ENCODE measurements at places on chromosomes 7 and 10. TPM values are rescaled to one million over a fixed set of nuclear protein-coding genes. Genes with fewer than 3 reads are reported as not detected.

The FBXW4 gene
- 95.7 TPM for total RNA-seq

The TIMM23B gene
- total RNA-seq, result 29.7 TPM

The PPP1R3C gene
- total RNA-seq, result 14.4 TPM

The CYP26C1 gene
- total RNA-seq, result 0.16 TPM

DNA sequence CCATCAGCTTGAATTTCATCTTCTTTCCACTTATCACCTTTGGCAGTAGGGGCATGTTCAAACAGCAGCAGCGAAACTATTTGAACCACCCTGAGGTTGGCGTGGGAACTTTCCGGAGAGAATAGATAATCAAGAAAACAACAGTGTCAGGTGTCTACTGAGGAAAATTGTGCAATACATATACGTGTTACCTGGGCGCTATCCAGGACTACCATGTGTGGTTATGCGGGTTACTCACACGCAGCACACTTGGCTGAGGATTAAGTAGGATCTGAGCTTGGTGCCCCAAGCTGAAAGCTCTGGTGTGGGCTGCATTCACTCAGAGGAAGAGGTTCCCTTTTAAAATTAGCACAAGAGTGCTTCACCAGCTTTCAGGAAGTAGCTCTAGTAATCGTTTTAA lies 8.8 kb upstream of the ABI1 start:
- no peaks in the 10 kb centered on the region for H3K36me3 ChIP-seq
- H3K27ac ChIP-seq, result peak overlapping the region; percentile 54
- no peaks in the 10 kb centered on the region for H3K4me1 ChIP-seq

DNA sequence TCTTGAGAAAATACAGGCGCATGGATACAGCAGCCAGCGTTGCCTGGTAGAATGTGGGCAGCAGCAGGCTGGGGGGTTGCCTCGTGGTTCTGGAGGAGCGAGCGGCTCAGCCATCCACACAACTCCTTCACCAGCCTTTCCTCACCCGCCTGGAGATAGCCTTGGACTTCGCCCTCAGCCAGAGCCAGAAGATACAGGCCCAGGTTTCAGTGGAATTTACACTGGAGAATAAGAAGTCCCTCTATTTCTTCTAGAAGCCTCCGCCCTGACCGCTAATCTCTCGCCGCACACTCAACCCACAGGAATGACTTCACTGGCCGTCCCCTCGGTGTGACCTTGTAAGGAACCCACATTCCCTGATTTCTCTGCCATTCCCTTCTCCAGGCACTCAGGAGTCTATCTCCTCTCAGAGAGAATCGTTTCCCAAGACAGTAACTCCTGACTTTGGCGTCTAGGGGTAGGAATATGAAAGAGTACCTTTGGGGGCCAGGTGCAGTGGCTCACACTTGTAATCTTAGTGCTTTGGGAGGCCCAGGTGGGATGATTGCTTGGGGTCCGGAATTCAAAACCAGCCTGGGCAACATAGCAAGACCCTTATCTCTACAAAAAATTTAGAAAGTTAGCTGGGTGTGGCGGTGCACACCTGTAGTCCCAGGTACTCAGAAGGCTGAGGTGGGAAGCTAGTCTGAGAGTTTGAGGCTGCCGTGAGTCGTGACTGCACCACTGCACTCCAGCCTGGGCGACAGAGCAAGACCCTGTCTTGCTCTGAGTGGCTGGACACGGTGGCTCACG lies 52.0 kb upstream of the ECHDC3 start:
- H3K27me3 ChIP-seq, result no peaks in the 10 kb centered on the region
- H3K36me3 ChIP-seq, result no peaks in the 10 kb centered on the region
- DNase-seq, result no peak
- no peak overlapping the region for H3K27ac ChIP-seq
- H3K4me3 ChIP-seq, result no peak overlapping the region

- peaks cover 11% of the 10 kb centered on the region for H3K27me3 ChIP-seq
- peaks cover 5% of the 10 kb centered on the region for H3K4me1 ChIP-seq
- peak overlapping the region; percentile 55 for H3K4me3 ChIP-seq
- H3K27ac ChIP-seq, result no peak overlapping the region
These were observed 2.8 kb downstream of the SP8 start for GRCh38 chr7:20783700-20784387.

DNA sequence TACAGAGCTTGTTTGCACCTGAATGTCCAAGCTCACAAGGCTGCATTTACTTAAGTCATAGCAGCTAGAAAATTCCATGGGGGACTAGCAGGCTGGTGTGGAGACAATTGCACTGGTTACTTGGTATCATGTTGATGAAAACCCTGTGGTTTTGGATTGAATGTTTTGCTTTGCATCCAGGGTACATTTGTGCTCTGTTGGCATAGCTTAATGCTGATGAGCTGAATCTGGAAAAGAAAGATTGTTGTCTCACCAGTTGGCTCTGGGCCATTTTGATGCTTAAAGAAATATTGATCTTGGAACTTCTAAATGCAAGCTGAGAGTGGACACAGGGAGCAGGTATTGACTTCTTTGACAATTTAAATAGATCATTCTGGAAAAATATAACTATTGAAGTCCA lies 122.5 kb upstream of the MBL2 start:
- H3K27ac ChIP-seq, result no peak overlapping the region
- DNase-seq, result no peak
- H3K27me3 ChIP-seq, result no peaks in the 10 kb centered on the region
- peaks cover 4% of the 10 kb centered on the region for H3K4me1 ChIP-seq

DNA sequence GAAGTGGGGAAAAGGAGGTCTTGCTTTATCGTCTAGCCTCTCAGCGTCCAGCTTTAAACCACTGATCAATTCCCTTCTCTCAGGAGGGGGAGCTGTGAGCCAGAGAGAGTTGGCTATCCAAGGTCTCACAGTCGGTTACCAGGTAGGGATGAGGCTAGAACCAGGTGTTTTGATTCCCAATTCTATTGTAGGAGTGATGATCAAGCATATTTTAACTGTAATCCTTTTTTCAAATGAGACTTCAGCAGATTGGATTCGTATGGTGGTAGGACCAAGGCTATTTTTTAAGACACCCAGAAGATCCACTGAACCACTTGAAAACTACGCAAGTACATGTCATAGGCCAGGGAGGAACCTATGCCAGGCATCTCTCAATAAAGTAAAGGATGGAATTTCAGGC lies 8.4 kb downstream of the MINDY4 start:
- no peak for DNase-seq
- no peak overlapping the region for H3K4me3 ChIP-seq
- H3K27ac ChIP-seq, result no peak overlapping the region
- no peaks in the 10 kb centered on the region for H3K27me3 ChIP-seq
- H3K4me1 ChIP-seq, result no peaks in the 10 kb centered on the region
- no peaks in the 10 kb centered on the region for H3K36me3 ChIP-seq

DNA sequence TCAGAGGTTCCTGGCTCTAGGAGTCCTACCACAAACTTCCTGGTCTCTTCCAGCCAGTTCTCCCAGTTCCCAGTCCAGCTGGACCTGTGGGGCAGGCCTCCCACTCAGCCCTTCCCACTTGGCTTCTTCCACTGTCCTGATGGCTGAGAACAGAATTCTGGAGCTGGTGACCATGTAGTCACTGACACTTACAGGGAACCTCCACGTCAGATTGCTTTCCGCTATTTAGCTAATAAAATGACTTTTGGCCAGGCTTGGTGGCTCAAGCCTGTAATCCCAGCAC lies 63.5 kb upstream of the ZRANB1 start:
- H3K4me1 ChIP-seq, result no peaks in the 10 kb centered on the region
- peak; percentile 53 for DNase-seq
- no peak overlapping the region for H3K4me3 ChIP-seq
